ENCODE measurements at places on chromosomes 1 and 21. TPM values are rescaled to one million over a fixed set of nuclear protein-coding genes. Genes with fewer than 3 reads are reported as not detected.

DNA sequence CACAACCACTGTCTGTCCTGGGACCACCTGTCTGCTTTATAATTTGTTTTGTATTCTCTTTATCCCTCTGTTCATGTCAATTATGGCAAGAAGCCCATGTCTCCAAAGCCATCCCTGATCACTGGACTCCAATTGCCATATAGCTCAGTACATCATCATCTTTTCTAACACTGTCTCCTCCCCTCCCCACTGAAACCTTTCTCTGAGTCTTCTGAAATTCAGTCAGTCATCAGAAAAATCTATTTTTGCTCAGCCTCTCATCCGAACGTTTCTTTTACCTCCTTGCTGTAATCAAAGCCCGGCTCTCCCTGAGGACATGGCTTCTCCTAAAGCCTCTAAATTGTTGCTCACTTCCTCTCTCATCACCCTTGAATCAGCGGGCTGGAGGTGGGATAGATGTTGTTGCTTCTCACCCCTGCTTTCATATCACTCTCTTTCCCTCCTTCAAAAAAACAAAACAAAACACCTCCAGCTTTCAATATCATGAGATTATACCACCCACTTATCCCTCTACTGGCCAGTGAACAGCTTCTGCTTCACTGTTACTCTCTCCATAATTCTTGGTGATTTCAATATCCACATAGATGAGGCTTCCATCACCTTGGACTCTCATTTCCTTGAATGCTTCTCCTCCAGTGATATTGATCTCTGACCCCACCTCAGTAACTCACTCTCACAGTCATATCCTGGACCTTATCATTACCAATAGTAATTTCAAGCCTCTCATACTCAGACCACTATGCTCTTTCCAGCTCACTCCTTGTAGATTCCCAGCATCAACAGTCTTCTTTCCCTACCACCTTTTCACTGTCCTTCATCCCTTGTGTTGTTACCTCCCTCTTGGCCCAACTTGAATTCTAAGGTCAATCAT lies 27.8 kb downstream of the RAB3B start:
- DNase-seq = no peak

- no peak for DNase-seq
Measured at GRCh38 chr1:205589046-205589445, 42.8 kb downstream of the ELK4 start.

- DNase-seq = no peak
Measured at GRCh38 chr1:41581216-41582003, 96.9 kb upstream of the EDN2 start.

GRCh38 chr1:248404024-248404423 lies 1.2 kb downstream of the OR2T1 start:
- no peak for DNase-seq

GRCh38 chr1:161958425-161958824 lies 65.2 kb downstream of the OLFML2B start:
- no peak for DNase-seq

The NIPAL3 gene
- polyA plus RNA-seq = 8.6 TPM

The TTC4 gene
- 12.4 TPM for polyA plus RNA-seq

DNA sequence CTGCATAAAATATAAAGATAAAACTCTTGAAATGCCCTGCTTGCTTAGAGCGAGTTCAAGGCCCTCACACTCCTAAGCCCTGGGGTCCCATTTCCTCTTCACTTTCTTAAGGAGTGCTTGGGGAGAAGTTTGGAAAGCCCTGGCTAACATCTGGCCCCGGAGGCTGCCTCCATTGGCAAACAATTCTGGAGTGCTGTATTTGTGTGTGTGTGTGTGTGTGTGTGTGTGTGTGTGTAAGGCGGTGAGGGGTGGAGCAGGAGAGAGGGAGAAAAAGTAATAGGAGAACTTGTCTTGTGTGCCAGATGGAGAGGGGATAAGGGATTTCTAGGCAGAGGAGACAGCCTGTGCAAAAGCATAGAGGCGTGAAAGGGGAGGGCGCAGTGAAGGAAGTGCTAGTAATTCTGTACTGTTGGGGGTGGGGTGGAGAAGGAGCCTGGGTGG lies 578 bp upstream of the TRIM62 start:
- no peak for DNase-seq

GRCh38 chr21:42505090-42505726 lies 8.4 kb upstream of the SLC37A1 start:
- DNase-seq = no peak

Data from HepG2 (cell line).